Stimulated activated naive CD8-positive, alpha-beta T cell treated with anti-CD3 and anti-CD28 coated beads, Interleukin-15, Interleukin-2, amounts not matched to agents 100 U/mL and 50 U/mL, for 24 hours (primary cell): ENCODE measurements at places on chromosomes 4 and X.
A peak's percentile ranks its signal among the peaks of the same experiment; 100 is the strongest.

GRCh38 chr4:91837608-91838029, 466.1 kb upstream of the GRID2 start:
- DNase-seq, result no peak

DNA sequence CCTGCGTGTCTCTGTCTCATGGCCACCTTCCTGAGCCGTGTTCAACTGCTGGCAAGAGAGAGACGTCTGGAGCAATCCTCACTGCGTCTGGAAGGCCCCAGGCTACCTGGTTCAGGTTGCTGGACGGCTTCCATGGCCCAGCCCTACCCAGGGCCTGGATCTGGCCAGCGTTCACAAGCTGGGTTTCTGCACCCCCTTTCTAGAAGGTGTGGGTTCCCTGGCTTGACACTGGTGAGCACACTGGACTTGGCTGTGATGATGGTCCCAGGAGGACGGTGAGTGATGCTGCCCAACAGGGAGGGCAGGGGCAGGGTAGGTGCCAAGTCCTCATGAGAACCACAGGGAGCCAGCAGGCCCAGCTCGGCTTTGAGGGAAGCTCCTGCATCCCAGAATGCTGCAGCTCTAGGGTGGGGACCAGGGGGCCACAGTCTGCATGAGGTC, 63.4 kb downstream of the HTRA3 start:
- DNase-seq, result no peak

GRCh38 chrX:9420275-9421265, 44.3 kb upstream of the TBL1X start:
- DNase-seq, result no peak

DNA sequence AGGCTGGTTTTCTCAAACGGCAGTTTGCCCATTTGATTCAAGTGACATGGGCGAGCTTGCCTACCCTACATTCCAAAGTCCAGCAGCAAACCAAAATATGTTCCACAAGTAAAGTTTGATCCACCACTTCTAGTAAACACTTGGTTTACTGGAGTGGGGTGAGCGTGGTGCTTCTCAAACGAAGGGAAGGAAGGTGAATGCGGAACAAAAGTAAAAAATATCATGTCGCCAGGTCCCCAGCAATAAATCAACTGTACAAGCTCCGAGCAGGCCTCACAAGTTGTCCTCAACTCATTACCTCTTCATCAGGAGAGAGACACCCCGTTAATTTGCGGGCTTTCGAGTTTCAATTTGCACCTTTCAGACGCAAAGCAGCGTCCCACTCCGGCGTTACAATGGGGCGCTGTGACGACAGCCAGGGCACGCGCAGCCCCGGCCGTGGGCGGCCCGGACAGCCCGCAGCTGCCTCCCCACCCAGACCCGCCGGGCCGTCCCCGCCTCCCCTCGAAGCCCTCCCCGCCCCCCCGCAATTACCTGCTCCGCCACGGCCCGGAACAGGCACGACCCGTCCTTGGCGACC, 1.0 kb downstream of the OTUD4 start:
- peak; percentile 84 for DNase-seq

- no peak for DNase-seq
Measured at GRCh38 chr4:80263541-80264351, 2.7 kb upstream of the FGF5 start.

- no peak for DNase-seq
Measured at GRCh38 chr4:135186002-135186401, 984.4 kb upstream of the PABPC4L start.

DNA sequence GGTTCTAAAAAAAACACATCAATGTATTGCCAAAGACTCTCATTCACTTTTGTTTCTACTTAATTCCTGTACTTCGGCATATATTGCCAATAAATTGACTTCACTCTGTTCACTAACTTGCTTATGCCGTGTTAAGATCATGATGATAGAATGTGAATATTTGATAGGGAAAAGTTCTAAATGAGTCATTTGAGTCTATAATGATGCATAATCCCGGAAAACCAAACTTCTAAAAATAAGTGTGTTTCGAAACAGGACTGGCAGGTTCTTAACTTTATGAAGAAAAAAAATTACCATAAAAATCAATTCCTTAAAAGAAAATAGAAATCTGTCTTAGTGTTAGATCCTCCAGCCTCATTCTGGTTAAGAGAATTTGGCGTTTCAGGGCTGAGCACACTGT, 387.5 kb upstream of the FTHL17 start:
- no peak for DNase-seq

GRCh38 chrX:23845351-23845817, 62.4 kb downstream of the APOO start:
- no peak for DNase-seq

GRCh38 chrX:43540318-43540717, 115.8 kb upstream of the MAOA start:
- no peak for DNase-seq

DNA sequence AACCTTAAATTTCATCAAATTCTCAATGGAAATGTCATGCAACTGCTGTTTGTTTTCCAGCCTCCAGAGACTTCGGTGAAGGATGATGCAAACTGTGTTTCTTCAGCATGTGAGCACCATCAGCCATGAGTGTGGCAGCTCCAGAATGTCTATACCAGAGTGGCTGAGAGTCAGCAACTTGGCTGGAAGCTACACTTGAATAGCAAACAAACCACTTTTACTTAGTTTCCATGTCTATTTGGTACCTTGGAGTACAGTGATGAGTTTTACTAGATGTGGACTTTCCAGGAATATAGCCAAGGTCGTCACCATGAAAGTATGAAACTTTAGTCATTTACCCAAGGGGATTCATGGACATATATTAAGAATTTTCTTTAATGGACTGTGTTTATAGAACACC, 4.3 kb upstream of the IL21 start:
- no peak for DNase-seq

- DNase-seq, result no peak
Measured at GRCh38 chr4:3338321-3338838, 45.6 kb downstream of the RGS12 start.

DNA sequence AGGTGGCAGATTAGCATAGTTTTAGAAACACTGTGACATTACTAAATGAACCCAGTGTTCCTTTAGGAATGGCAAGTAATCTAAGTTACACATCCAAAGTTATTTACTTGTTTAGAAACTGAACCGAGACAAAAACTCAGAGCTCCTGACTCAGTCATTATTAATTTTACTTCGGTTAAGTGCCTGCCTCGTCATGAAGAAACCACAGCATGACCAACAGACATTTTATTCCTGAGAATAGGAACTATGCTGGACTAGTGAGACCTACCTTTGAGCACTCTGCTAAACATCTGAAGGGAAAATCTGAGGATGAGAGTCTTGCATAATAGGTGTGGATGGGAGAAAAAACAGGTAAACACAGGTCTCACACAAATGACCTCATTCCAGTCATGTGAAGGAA, 2.5 kb downstream of the BEX1 start:
- DNase-seq, result no peak

DNA sequence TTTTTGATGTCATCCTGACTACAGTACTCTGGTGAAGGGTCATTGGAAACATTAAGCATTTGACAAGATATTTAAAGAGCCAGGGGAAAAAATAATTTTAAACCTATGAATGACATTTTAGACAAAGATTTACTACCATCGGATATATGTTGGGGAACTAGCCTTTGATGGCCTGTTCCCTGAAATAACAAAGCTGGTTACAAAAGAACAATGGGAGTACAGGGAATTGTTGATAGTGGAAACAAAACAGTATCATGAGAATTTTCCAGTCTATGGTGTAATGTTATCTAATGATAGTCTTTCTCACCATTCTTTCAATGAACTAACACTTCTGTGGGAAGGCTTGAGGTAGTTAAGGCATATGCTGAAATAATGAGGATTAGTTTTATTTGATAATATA, 125.9 kb upstream of the KLHL4 start:
- no peak for DNase-seq

GRCh38 chrX:13764281-13764680, 29.7 kb downstream of the OFD1 start:
- DNase-seq, result no peak

GRCh38 chrX:119757646-119757978, 776 bp upstream of the SOWAHD start:
- DNase-seq, result no peak

GRCh38 chrX:133083899-133084298, 13.0 kb downstream of the USP26 start:
- DNase-seq, result no peak

DNA sequence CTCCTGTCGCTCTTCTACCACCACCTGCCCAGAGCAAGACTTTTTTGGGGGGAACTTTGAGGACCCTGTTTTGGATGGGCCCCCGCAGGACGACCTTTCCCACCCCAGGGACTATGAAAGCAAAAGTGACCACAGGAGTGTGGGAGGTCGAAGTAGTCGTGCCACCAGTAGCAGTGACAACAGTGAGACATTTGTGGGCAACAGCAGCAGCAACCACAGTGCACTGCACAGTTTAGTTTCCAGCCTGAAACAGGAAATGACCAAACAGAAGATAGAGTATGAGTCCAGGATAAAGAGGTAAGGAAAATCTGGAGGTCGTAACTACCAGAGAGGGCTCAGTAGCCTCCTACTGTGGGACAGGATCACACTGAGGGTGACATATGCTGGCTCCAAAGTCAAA, 364.5 kb downstream of the MAPK10 start:
- DNase-seq, result no peak
